ENCODE measurements at places on chromosomes 11 and 22. TPM values are rescaled to one million over a fixed set of nuclear protein-coding genes. Genes with fewer than 3 reads are reported as not detected.

Gene MRPL16
- 50.1 TPM for total RNA-seq

Gene OR6T1
- total RNA-seq: not detected

Gene ART5
- not detected for total RNA-seq

Gene MYO7A
- not detected for total RNA-seq

Gene FAM180B
- total RNA-seq: not detected

Gene SMIM35
- not detected for total RNA-seq

- no peak for DNase-seq
Measured at GRCh38 chr11:121873766-121874165, 242.2 kb downstream of the BLID start.

- DNase-seq: no peak
Measured at GRCh38 chr11:57745206-57745605, 3.9 kb downstream of the SELENOH start.

DNA sequence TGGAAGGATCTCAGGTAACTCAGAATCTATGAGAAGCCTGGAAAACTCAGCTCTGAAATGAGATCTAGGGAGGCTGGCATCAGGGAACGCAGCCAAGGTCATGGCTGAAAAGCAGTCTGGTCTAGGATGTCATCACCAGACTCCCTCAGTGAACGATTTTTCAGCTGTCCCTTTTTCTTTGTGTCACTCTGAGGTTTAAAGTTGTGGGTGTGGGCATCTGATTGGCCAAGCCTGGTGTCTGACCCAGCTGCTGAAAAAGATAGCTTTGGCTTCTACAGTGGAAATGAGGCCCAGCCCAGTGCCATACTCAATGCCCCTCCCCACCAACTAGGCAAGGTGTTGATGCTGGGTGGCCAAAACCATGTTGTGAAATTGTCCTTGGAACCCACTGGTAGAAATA lies 14.5 kb downstream of the RPS3 start:
- no peak for DNase-seq

DNA sequence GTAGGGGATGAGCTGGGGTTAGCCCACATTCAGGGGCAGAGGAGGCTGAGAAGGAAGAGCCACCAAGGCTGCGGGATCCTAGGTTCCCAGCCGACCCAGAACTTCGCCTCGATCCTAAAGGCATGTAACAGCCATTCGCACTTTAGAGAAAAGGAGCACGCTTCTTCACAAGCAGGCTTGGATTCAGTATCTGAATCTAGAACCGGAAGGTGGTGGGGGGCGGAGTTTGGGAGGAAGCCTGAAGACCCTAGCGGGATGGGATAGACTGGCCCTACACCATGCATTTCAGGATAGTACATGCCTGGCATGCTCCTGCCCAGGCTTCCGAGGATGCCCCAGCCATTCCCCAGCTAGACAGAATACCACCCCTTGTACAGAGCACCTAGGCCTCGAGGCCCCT lies 4.4 kb downstream of the SCARF2 start:
- DNase-seq: no peak

DNA sequence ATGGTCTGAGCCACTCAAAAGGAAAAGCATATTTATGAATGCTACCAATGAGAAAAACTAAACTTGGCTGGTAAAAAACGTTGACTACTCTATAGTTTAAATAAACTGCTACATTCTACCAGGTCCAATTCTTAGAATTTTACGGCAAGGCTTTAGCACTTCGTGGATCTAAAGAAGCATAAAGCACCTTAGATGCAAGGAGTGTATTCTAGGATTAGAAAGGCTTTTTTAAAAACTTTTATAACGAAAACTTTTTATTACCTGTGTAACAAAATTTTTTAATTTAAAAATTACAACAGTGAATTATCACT lies 13.9 kb downstream of the PHF21A start:
- no peak for DNase-seq

GRCh38 chr11:11978792-11979487 lies 29.5 kb downstream of the DKK3 start:
- DNase-seq: peak; percentile 62

DNA sequence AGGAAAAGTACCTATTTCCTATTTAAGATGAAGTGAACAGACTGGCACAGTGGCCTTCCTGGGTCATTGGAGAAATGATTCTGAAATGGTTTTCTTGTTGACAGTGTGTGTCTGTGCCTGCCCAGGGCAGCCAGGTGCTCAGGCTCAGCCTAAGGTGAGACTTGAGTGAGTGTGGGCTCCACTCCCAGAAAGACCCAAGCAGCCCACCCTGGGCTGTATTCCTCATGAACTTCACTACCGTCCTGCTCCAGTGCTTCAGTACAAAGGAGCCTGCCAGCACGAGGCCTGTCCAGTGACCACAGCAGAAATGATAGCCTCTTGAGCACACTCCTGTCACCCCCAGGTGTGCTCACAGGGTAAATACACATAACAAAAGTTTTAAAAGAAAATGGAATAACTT lies 49.5 kb downstream of the GAB4 start:
- DNase-seq: no peak

DNA sequence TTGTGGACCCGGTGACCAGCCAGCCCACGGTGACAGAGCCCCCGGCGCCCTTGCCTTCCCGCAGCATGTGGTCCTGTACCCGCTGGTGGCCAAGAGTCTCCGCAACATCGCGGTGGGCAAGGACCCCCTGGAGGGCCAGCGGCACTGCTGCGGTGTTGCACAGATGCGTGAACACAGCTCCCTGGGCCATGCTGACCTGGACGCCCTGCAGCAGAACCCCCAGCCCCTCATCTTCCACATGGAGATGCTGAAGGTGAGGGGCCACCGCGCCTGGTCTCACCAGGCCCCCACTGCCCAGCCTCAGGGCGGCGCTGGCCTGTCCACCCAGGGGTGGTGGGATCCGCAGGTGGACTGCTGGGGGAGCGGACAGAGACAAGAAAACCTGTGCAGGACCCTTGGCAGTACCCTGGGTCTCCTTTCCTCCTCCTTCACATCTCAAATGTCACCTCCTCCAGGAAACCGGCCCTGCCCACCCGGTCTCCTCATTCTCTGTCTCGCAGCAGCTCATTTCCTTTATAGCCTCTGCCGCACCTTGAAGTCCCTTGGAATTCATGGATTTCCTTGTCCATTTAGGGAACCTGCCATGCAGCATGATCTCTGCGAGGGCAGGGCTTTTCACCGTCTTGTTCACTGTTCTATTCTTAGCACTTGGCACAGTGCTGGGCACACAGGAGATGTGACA lies 6.5 kb downstream of the AIP start:
- DNase-seq: no peak

- DNase-seq: peak; percentile 11
Measured at GRCh38 chr22:22745225-22746060, 101.0 kb downstream of the GGTLC2 start.

- DNase-seq: no peak
Measured at GRCh38 chr11:67332081-67332691, 21.2 kb downstream of the POLD4 start.

DNA sequence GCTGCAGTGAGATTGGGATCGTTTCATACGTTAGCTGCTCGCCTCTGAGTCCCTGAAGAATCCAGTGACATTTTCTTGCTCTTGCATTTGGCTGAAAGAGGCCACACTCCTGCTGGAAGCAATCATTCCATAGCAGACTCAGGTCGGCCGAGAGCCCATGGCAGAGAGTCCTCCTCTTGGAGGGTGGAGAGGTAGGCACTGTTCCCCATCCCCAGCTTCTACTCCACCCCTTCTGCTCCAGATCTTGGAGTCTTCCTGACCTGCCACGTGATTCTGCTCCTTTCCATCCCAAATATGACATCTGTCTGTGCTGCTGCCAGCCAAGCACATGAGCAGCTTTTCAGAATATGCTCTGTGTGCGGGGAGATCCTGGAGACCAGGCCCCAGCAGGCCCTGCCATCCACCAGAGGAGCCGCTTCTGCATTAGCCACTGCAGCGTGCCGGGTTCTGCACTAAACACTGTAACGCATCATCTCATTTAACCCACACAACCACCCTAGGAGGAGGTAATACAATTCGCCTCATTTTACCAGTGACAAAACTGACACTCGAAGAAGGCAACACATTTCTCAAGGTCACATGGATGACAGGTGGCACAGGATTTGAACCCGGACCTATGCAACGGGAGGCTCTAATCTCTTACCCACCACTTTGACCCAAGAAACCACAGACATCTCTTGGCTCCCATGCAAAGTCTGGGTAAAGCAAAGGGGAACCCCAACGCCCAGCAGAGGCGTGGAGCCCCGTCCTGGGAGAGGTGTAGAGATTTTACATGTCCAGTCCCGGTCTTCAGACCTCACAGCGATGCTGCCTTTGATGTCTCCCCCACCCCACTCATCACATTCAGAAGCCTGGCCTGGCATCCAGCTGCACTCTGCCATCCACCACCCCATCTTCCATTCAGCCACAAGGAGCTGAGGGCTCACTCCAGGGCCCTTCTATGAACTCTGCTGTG lies 78.8 kb downstream of the FEZ1 start:
- DNase-seq: no peak

GRCh38 chr11:133693110-133693509 lies 152.2 kb downstream of the SPATA19 start:
- no peak for DNase-seq

All from HFFc6 (cell line).